NCI-H2029 treated with DMSO at 0.1 percent for 48 hours (cell line): ENCODE measurements at places on chromosomes 1 and 21.

DNA sequence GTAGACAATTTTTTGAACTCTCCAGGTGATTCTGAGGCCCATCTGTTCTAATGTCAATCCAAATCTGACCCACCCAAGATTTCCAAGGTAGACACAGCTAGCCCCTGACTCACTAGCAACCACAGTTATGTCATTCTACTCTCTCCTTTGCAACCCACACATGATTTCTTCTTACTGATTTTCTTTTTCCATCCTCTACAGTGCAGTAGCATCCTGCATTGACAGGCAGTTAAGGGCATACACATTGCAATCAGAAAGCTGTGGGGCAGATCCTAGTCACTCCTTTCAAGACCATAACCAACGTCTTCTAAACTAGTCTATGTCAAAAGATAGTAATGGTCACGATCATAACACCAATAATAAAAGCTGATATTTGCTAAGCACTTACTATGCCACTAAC, 54.2 kb downstream of the JAK1 start:
- no peak for DNase-seq

- no peak for DNase-seq
Measured at GRCh38 chr1:74395571-74395970, 116.8 kb downstream of the LRRC53 start.

DNA sequence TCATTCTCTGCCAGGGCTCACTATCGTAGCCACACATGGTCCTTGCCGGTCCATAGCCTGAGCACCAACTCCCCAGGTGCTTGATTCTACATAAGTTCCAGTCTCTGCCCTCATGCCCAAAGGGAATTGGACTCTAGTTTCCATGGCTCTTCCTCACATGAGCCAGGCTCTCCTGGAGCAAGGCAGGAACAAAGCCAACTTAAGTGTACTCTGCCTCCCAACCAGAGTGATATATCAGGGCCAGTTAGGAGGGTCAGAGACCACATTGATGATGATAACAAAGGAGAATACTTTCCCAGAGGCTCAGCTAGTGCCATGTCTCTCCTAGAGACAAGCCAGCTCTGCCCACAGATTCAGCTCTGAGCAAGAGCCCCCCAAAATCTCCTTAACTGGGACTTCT, 70.9 kb downstream of the ERI3 start:
- DNase-seq, result peak; percentile 84

- peak; percentile 92 for DNase-seq
Measured at GRCh38 chr1:92934395-92935378, 26.6 kb downstream of the DIPK1A start.

DNA sequence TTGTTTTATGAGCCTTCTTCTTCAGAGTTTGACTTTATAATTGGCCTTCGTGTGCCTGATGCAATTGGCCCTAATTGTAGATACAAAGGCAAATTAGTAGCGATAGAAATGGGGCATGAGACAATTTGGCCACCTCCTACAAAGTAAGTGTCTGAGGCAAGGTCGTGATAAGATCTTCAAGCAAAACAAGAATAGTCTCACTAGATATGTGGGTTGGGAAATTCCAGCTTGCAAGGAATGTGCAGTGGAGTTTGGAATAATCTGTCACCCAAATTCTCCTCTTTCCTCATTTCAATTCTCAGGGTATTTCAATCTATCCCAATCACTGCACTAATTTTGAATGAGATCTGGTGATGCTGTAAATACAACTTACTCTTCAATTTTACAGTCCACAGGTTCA, 11.4 kb upstream of the TSNAX start:
- DNase-seq, result no peak

- no peak for DNase-seq
Measured at GRCh38 chr1:168688644-168689326, 40.2 kb downstream of the DPT start.

DNA sequence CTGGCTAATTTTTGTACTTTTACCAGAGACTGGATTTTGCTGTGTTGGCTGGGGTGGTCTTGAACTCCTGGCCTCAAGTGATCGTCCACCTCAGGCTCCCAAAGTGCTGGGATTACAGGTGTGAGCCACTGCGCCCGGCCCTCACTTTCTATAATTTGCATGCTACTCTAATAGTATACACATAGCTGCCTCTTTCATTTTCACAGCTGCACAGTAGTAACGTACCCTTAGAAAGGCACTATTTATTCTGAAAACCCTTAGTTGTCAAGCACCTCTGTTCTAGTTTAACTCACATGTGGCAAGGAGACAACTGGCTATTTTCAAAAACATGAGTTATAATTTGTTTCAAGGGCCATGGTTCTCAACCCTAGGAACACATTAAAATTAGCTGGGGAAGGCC, 17.2 kb downstream of the TPM3 start:
- DNase-seq, result no peak

DNA sequence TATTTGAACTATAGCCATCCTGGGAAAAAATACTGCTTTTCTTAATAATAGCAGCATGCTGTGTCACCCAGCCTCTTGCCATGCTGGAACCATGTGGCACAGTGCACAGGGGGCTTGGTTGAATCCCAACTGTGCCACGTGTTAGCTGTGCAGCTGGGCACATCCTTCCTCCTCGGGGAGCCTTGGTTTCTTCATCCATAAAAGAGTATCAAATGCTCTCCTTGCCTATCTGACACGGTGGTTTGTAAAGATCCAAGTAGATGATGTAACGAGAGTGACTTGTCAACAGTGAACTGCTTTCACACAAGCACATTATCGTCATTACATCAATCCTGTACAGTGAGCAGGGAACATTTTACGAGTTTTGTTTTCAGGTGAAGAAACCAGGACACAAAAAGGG, 24.4 kb downstream of the VASH2 start:
- DNase-seq, result no peak

DNA sequence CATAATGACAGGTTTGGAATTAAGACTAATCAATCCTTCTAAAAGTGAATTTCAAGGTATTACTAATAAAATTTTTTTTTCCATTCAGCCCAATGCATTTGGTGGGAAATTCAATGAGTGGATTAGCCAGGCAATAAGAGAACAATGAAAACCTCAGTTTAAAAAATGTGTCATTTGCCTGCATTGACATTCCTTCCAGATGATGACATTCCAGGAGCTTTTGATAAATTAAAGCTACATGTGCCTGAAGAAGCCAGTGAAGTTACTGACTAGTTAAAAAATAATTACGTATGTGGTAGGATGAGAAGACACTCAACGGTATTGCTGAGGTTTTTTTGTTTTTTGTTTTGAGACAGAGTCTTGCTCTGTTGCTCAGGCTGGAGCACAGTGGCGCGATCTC, 37.9 kb upstream of the RC3H1 start:
- DNase-seq, result no peak
